WTC11 (cell line): ENCODE measurements at places on chromosomes 7 and 10. TPM values are rescaled to one million over a fixed set of nuclear protein-coding genes. Genes with fewer than 3 reads are reported as not detected.

The MMD2 gene
- total RNA-seq, result 0.09 TPM in 1 of 3 replicates, not detected in the others

The ZNF775 gene
- total RNA-seq, result 24.1 to 26.6 TPM (median 25.4 TPM) in 3 replicates

The CAV2 gene
- 1.9 to 4.3 TPM (median 2.4 TPM) in 3 replicates for total RNA-seq

The PGAM2 gene
- 2.4 to 5.6 TPM (median 3.9 TPM) in 3 replicates for total RNA-seq

The ZNF425 gene
- 3.8 to 5.8 TPM (median 4.9 TPM) in 3 replicates for total RNA-seq

The SLC26A4 gene
- 0.09 to 0.22 TPM in 2 of 3 replicates, not detected in the other for total RNA-seq

The AASS gene
- 308 to 349 TPM (median 340 TPM) in 3 replicates for total RNA-seq

The APBB1IP gene
- total RNA-seq, result 0.16 to 0.22 TPM (median 0.18 TPM) in 3 replicates

The WDFY4 gene
- 0.13 to 0.25 TPM (median 0.21 TPM) in 3 replicates for total RNA-seq

The JAKMIP3 gene
- 1.2 to 1.7 TPM (median 1.4 TPM) in 3 replicates for total RNA-seq

The RBM20 gene
- total RNA-seq, result 0.37 to 0.52 TPM (median 0.41 TPM) in 3 replicates

The TSPAN15 gene
- 8.3 to 10.4 TPM (median 10.1 TPM) in 3 replicates for total RNA-seq

The C10orf67 gene
- total RNA-seq, result 0.07 TPM in 1 of 3 replicates, not detected in the others

The CNTNAP2 gene
- total RNA-seq, result 54.2 to 63.8 TPM (median 55.1 TPM) in 3 replicates

The CREB5 gene
- 1.1 to 1.7 TPM (median 1.3 TPM) in 3 replicates for total RNA-seq

The DBNL gene
- total RNA-seq, result 34.3 to 36.8 TPM (median 36.1 TPM) in 3 replicates

The SPDYE5 gene
- not detected in 3 replicates for total RNA-seq

The ACTR3C gene
- total RNA-seq, result 0.96 to 1.5 TPM (median 1.4 TPM) in 3 replicates

The PTPRN2 gene
- total RNA-seq, result 2.6 to 4.7 TPM (median 3.9 TPM) in 3 replicates

The ASB13 gene
- 23.4 to 28.3 TPM (median 27.3 TPM) in 3 replicates for total RNA-seq

The EVX1 gene
- total RNA-seq, result not detected in 3 replicates

The TLX1 gene
- total RNA-seq, result 2.1 to 4.6 TPM (median 2.3 TPM) in 3 replicates

The CCL24 gene
- total RNA-seq, result not detected in 3 replicates

The OGDHL gene
- total RNA-seq, result 35.1 to 42.0 TPM (median 36.5 TPM) in 3 replicates

The C10orf90 gene
- total RNA-seq, result 0.50 to 0.85 TPM (median 0.62 TPM) in 3 replicates

The PFKFB3 gene
- 30.6 to 42.5 TPM (median 40.7 TPM) in 3 replicates for total RNA-seq

The CYP17A1 gene
- 2.1 to 4.2 TPM (median 3.0 TPM) in 3 replicates for total RNA-seq

The TMEM176A gene
- total RNA-seq, result 0.30 to 0.74 TPM (median 0.64 TPM) in 3 replicates

The AGBL3 gene
- total RNA-seq, result 1.6 to 2.1 TPM (median 2.0 TPM) in 3 replicates

The PNLIPRP1 gene
- total RNA-seq, result 0.68 to 1.2 TPM (median 0.69 TPM) in 3 replicates

The CYP3A7 gene
- total RNA-seq, result not detected in 3 replicates

The CDHR3 gene
- total RNA-seq, result 18.3 to 19.1 TPM (median 18.9 TPM) in 3 replicates

The TWIST1 gene
- 0.23 to 0.37 TPM in 2 of 3 replicates, not detected in the other for total RNA-seq

The ADRB1 gene
- 0.27 to 0.35 TPM (median 0.30 TPM) in 3 replicates for total RNA-seq

The KNDC1 gene
- 25.7 to 26.8 TPM (median 26.6 TPM) in 3 replicates for total RNA-seq

The NRP1 gene
- total RNA-seq, result 1.1 to 3.0 TPM (median 1.2 TPM) in 3 replicates

The ACSM6 gene
- 0.11 to 0.14 TPM in 2 of 3 replicates, not detected in the other for total RNA-seq

The TPST1 gene
- 15.0 to 17.7 TPM (median 16.8 TPM) in 3 replicates for total RNA-seq

The TMEM213 gene
- 0.11 to 0.18 TPM (median 0.11 TPM) in 3 replicates for total RNA-seq
